Left renal pelvis (tissue), 4 donors: ENCODE measurements at places on chromosomes 6 and 20.

GRCh38 chr6:37007340-37008043, 2.0 kb downstream of the FGD2 start:
- no peak for DNase-seq

DNA sequence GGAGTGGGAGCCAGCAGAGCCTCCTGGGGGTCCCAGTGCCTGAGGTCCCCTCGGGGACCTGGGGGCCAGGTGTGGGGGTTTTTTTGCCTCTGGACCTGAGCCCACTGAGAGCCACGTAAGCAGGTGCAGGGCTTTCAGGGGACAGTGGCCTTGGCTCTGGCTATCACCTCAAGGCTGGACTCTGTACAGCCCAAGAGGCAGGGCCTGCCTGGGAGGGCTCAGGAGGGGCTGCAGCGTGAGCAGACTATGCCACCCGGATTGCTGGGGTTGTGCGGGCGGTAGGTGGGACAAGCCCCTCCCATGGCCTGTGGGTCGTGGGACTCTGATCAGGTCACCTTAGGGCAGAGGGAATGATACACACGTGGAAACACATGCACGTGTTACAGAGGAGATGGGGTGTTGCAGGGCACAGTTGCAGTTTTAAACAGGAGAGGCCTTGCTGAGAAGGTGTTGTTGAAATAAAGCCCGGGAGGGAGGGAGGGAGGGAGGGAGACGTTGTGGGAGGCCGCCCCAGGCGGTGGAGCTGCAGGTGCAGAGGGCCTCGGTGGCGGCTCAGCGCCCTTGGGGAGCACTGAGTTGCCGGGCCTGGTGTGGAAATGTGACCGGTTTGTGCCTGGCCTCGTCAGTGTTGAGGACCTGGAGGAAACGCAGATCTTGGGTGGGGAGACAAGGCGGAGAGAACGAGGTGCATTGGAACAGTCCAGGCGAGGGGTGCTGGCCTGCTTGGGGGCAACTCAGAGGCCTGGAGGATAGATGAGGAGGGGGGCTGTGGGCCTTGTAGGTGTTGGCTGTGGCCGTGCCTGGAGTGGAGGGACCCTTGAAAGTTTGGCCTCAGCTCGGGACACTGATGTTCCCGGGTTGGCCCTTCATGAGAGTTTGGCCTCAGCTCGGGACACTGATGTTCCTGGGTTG, 2.3 kb downstream of the TCEA2 start:
- DNase-seq: no peak

DNA sequence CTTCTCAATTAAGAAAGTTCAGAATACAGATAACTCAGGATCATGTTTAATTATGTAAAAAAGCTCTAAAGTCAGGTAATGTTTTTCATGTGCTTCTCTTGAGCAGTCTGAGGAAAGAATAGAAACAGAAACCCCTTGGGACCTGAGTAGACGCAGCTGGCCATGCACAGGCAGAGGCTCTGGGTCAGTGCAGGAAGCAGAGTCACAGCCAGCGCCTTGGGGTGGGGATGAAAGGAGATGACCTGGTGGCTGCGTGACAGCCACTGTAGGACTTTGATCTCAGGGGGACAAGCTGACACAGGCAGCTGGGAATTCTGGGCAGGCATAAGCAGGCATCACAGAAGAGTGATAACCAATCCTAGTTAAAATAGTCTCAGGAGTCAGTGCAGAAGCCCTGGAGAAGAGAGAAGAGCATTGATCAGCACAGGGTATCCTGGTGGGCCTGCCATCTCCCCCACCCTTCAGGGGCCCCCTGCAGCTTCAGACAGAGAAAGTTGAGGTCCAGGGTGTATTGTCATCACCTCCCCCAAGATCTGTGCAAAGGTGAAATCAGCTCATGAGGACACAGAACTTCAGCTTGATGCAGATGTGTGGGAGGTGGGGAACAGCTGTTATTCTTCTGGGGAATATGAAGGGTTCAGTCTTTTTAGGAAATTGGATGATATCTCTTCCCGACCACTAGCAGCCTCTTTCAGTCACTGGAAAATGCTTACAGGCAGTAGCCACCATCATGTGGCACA, 6.4 kb downstream of the HLA-DQB1 start:
- no peak for DNase-seq

GRCh38 chr20:44598423-44599305, 16.3 kb downstream of the PKIG start:
- no peak for DNase-seq

DNA sequence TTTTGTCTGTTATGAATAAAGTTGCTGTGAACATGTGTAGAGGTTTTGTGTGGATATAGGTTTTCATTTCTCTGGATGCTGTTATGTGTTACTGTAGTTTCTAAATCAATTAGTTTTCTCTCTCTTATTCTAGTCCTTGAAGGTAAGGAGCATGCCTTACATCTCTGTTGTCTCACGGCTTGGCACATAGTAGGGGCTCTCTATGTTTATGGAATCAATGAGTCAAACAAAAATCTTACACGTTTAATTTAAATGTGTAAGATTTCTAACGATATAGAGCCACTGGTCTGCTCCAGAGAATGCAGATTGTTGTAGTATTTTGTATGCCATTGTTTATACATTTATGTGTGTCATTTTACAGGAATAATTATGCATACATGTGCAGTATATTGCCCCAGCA, 15.3 kb upstream of the DHX35 start:
- DNase-seq: no peak

DNA sequence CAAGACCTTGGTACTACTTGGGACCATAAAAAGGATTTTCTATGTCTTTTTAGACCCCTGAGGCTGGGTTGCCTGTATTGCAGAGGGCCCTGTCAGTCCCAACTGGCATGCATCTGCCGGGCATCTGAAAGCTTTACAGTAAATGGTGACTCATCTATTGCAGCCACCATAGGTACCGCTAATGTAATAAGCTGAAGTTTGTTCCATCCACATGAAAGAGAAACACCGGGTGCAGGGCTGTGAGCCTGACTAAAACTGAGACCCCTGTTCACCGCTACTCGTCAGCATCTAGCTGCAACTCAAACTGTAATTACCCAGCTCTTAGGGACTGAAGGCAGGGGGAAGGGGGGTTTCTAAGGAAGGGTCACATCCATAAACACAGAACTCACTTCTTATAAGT, 49.5 kb downstream of the TRERF1 start:
- DNase-seq: no peak

DNA sequence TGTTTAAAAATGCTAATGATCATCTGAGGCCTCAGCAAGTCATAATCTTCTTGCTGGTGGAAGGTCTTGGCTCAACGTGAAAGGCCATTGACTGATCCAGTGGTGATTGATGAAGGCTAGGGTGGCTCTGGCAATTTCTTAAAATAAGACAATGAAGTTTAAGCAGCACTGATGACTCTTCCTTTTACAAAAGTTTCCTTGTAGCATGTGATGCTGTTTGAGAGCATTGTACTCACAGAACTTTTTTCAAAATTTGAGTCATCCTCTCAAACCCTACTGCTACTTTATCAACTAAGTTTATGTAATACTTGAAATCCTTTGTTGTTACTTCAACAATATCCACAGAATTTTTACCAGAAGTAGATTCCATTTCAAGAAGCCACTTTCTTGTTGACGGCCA, 382.3 kb downstream of the ESR1 start:
- no peak for DNase-seq

DNA sequence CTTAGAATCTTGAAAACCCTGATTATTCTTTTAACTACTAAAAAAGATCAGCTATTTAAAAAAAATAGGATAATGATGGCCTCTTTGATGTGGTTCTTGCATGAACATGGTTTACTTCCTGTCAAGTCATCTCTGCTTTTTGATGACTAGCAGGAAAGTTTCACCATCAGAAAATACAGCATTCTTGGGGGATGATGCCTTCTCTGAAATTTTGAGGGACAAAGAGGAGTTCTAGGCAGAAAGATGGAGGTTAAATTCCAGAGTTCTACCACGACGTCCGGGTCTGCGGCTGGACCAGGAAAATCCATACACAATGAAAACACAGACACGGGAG, 130.4 kb downstream of the OLIG3 start:
- no peak for DNase-seq

- no peak for DNase-seq
These were observed 9.3 kb upstream of the ID1 start for GRCh38 chr20:31595654-31596411.
